ENCODE measurements at places on chromosomes 3 and 15.

DNA sequence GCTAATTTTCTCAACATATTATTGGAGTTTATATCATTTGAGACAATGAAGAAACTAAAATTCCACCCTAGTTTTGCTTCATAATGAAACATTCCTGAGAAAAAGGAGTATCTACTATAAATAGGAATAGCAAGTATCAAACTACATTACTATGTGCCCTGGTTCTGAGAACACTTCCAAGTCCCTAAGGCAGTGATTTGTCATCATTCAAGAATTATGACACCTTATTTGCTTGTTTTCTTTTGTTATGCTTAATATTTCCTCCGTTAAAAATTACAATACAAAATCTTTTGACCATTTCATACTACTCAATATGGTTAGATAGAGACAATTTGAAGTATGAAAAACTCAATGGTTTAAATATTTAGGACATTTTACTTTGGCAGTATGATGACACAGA is 707.8 kb upstream of the GOLIM4 start:
- DNase-seq, result no peak

DNA sequence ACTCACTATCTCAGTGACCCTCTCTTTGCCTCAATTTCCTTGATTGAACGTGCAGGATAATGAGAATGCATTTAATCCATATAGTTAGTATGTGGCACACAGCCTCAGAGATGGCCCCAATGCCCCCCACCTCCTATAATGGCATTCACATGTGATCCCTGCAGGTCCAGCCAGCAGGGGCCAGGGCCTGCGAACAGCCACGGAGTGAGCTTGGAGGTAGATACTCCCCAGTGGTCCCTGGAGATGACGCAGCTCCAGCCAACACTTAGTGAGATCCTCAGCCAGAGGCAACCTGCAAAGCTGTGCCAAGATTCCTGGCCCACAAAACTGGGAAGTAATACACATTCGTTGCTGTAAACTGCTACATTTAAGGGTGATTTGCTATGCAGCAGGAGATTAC is 184.9 kb upstream of the NSMCE3 start:
- no peak for DNase-seq

DNA sequence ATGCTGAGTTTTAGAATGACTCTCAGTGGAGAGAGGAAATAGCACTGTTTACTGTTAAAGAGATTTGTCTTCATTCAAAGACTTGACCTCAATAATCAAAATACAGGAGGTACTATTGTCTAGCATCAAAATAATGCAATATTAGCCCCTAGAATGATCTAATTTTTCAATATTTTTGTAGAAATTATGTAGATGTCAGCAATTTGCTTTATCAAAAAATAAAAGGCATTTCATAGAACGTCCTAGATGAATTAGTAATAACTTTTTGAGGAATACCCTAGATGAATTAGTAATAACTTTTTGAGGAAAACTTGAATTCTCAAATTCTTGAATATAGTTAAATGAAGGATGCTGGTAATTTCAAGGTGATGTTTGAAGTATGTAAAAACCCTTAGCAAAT is 1252.1 kb upstream of the CADM2 start:
- DNase-seq, result no peak

- no peak for DNase-seq
These were observed 37.2 kb downstream of the HMG20A start for GRCh38 chr15:77457905-77458265.

GRCh38 chr3:20043825-20044224 is 3.6 kb downstream of the KAT2B start:
- no peak for DNase-seq

- no peak for DNase-seq
These were observed 3.0 kb downstream of the DUOXA1 start for GRCh38 chr15:45126535-45127158.

- DNase-seq, result no peak
These were observed 397.4 kb upstream of the TMCO5A start for GRCh38 chr15:37536967-37537605.

GRCh38 chr15:63474810-63475316 is 29.5 kb upstream of the USP3 start:
- no peak for DNase-seq

DNA sequence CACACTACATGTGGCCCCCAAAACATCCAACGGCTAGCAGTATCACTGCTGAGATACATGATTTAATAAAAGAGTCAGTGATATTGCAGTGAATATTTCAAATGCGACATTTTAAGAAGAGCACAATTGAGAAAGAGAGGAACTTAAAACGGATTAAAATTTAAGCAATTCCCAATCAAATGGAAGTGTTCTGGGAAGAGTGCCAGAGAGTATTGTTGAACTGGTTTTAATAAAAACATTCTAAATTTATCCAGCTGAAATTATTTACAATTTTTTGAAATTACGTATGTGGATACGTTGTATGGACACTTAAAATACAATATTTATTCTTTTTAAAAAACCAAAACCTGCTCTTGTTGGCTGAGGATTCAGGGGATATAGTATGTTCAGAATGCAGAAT is 117.7 kb downstream of the C3orf38 start:
- DNase-seq, result no peak

DNA sequence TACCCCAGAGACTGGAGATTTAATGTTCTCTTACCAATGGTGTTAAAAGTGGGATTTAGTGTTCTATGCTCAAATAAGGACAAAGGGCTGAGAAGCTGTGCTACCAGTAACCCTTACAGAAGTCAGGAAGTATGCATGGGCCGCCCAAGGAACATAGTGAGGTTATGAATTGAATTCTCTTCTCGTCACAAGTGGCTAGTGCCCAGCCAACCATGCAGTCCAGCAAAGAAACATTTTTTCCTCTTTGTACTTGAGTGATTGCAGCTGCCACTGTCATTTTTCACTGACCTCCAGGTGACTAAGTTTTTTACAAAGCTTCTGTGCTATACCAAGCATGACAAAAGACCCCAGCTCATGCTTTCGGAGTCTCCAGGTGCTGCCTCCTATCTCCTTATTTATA is 110.6 kb upstream of the DCBLD2 start:
- no peak for DNase-seq

- DNase-seq, result no peak
These were observed 960.2 kb downstream of the TUSC7 start for GRCh38 chr3:117669774-117670173.

GRCh38 chr3:194313560-194314387 is 37.4 kb downstream of the CPN2 start:
- no peak for DNase-seq

GRCh38 chr3:80238606-80239005 is 470.8 kb upstream of the ROBO1 start:
- no peak for DNase-seq

DNA sequence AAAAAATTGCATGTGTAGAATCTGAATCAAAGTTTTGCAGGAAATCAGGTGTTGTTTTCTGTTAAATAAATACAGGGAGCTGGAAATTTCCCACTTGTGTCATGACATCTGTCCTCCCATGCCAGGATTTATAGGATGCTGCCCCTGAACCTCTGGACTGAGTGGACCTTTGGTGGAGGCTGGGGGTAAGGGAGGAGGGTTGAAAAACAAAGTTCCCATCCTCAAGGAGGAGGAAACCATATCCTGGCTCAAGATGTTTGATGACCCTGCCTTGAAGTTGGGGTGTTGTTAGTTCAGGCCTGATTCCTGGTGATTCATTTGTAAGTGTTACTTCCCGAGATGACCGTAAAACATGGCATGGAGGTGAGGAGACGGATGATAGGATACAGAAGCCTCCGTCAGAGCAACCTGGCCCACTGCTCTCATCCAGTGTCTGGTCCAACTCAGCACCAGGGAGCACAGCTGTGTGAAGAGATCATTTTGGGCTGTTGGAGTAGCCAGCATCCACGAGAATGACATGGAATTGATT is 223.6 kb downstream of the CACNA2D3 start:
- no peak for DNase-seq

DNA sequence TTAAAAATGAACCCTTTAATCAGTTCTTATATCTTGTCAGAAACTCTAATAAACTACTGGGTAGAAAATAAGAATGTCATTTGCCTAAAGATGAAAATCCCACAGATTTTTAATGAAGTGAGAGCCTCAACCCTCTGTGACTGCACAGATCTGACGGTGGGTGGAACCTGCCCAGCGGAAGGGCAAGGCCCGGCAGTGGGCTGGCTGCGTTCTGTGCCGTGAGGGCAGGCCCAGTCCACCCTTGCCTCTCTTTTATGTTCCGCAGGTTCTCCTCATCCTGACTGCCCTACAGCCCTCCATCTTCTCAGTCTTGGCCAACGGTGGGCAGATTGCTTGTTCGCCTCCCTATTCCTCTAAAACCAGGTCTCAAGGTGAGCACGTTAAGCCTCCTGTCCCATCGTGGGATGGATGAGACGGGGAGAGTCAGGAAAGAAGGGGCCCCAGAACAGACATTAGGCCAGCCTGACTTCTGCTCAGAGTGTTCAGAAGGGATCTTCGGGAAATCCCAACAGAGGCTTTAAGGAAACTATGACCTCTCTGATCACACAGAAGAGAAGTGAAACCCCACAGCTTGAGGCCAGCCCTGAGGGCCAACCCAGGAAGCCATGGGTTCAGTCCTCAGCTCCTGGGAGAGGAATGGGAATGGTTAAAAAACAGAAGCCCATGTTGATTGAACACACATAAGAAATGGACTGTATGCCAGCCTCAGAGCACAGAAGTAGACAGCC is 16.0 kb downstream of the SLC51A start:
- no peak for DNase-seq

DNA sequence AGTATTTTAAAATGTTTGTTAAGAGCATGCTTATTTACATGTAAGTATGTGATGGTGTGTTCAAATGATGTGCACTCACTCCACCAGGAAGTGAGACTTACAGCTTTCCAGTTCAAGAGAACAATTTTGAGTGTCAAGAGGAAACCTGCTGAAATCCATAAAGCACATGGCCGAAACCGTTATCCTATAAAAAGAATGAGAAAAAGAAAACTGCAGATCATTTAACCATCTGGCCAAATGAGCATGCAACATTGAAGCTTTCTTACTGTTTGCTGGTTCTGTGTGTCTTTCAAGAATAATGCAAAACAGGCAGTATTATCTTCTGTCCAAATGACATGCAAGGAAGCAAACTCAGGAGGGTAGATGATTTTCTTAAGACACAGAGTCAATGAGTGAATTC is 26.3 kb downstream of the GABRR3 start:
- DNase-seq, result no peak

DNA sequence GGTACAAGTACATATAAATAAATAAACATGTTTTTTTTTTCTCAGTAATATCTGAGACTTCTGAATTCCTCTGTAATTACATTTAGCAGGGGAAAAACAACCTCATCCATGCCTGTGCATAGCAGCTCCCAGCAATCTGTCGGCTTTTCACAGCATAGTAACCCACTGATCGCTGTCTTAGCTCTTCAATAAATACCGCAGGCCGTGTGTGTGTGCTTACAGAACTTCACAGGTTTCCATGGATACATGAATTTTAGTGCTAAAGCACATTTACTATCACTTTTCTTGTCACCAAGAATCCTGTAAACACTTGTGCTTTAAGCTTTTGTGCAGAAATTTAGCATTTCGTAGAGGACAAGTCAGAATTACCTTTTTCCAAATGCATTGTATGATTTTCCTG is 4.0 kb upstream of the PLAAT1 start:
- DNase-seq, result no peak

GRCh38 chr3:42709621-42710020 is 7.0 kb upstream of the HHATL start:
- DNase-seq, result peak; percentile 1

- no peak for DNase-seq
These were observed 29.2 kb downstream of the TMOD2 start for GRCh38 chr15:51780636-51781035.

DNA sequence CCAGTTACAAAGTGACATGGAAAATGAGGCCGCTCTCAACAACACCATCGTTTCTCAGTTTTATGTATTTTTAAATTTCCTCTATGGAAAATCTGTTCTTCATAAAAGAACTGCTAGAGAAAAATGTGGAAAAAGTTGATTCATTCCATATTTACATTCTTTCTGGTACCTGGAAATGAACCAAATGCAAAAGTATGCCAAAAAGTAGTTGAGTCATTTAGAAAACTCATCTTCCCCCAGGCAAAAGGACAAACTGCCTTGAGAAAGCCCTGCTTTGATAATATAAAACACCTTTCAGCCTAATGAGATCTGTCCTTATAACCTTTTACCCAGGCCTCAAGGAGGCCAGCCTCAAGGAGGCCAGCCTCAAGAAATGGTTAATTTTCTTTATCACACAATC is 283.0 kb upstream of the VEPH1 start:
- no peak for DNase-seq

- DNase-seq, result no peak
These were observed 21.7 kb downstream of the NBEAL2 start for GRCh38 chr3:47000922-47001730.

DNA sequence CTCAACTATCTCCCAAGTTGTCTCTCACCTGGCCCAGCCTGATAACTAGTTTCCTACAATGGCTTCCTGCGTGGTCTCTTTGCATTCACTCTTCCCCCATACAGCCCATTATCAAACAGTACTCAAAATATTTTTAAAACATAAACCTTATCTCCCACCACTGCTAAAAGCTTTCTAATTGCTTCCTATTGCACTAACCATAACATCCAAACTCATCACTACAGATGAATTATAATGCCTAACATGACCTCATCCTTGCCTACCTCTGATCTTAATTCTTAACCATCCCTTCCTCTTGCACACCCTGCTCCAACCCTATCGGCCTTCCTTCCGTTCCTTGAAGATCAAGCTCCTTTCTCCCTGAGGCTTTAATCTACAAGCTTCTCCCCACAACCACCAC is 17.0 kb downstream of the ACAP2 start:
- DNase-seq, result no peak

- DNase-seq, result no peak
These were observed 184.6 kb downstream of the XXYLT1 start for GRCh38 chr3:195086341-195086740.

DNA sequence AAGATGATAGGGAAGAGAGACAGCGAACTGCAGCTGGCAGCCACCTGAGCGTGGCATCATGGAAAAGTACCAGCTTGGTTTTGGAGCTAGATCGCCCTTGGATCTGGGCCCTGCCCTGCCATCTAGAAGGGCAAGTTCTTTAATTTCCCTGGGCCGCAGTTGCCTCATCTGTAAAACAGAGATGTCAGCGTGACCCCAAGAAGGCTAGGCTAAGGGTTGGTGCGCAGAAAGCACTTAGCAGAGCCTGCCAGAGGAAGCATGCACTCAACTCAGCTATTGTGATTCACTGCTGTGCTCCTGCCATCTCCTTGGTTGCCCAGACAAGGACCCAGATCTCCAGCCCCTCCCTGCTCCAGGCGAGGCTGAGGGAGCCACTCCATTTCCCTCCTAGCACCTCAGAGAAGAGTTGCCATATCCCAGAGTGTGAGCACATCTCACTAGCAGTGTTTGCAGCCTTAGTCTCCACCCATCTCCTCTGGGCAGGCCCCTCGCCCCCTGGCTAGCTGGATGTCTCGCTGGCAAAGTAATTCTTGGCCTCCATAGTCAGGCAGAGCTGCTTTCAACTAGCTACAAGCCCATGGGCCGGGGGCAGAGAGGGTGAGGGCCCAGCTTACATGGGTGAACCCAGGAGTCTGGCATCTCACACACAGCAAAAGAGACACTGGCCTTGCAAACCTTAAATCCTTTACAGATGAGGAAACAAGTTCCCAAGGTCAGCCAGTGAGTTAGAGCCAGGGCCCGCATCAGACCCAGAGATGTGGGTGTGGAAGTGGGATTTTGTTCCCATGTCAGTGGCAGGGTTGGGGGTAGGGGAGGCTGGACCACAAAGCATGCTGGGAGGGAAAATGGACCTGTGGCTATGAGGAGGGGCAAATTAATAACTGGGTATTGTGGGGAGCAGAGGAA is 280.7 kb upstream of the TLE3 start:
- DNase-seq, result no peak

All from frontal cortex (tissue), 4 donors.